ENCODE measurements at places on chromosomes 1 and 21.

- no peak for DNase-seq
Observed at GRCh38 chr1:203207751-203208150, 21.2 kb upstream of the CHI3L1 start.

GRCh38 chr1:78168306-78168705, 122.5 kb downstream of the GIPC2 start:
- DNase-seq: no peak

- no peak for DNase-seq
Observed at GRCh38 chr1:201742955-201743805, 85.8 kb upstream of the IPO9 start.

DNA sequence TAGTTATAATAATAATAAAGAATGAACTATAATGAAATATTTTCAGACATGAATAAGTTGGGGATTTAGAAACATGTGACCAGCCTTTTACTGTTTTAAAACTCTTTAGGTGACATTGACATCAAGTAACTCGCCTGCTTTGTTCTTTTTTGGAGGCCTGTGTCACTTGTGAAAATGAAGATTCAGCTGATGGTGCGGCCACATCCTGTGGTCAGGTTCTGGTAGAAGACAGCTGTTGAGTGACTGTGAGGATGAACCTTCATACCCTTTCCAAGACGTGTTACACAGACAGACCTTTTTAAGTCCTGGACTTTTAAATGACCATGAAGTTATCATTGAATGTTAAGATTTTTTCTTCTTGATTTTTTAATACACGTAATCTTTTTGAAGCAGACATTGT, 10.3 kb downstream of the UTS2 start:
- DNase-seq: no peak

GRCh38 chr1:173405281-173405680, 71.9 kb upstream of the PRDX6 start:
- no peak for DNase-seq

DNA sequence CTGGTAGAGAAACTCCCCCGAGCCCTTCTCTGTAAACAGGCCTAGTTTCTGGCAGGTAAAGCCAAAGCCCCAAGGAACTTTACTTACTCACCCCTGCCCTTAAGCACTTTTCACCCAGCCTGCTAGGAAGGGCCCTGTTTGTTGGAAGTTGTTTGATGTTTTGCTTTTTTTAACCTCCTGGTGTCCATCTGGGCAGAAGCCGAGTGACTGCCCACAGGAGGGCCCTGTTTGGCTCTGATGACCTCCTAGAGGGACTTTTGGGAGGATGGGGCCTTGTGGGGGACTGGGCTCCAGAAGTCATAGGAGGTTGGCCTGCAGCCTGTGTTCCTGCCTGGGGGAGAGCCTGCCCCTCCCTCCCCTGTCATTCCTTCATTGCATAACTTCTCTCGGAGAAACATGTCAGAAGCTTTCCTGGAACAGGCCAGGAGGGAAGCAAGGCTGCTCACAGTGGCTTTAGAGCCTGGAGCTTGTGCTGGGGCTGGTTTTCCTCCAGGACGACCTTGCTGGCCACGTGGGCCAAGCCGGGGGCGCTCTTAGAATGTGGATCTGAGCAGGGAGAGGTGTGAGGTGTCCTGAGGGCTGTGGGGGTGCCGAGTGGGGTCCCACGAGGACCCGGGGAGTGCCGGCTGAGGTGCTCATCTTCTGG, 33.9 kb downstream of the COQ8A start:
- no peak for DNase-seq

DNA sequence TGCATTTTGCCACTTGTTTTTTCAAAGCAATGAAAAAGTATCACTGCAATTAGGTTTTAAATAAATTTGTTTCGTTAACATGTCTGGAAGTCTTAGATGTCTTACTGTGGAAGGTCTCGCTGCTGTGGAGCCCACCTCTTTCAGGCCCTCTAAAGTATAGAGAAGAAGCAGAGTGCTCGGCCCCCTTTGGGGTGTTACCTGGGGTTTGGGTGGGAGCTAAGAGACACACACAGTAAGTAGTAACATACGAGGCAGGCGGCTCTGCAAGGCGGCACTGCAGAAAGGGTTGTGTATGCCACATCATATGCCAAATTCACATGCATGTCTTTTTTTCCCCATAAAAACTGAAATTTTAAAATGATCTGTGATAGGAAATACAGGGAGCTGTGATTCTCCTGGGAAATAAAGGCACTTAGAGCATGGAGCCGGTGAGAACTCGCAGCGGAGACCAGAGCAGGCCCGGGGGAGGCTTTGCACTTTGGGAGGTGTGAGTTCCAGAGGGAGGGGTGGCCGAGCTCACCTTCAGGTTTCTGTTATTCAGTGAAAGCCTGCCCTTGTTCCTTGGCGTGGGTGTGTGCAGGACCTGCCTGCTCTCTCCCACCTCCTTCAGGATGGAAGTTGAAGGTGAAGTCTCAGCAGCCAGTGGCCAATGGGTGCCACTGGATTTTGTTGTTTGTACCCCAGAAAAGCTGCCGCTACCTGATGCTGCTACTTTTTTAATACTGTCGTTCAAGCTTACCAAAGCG, 35.7 kb upstream of the PWP2 start:
- no peak for DNase-seq

DNA sequence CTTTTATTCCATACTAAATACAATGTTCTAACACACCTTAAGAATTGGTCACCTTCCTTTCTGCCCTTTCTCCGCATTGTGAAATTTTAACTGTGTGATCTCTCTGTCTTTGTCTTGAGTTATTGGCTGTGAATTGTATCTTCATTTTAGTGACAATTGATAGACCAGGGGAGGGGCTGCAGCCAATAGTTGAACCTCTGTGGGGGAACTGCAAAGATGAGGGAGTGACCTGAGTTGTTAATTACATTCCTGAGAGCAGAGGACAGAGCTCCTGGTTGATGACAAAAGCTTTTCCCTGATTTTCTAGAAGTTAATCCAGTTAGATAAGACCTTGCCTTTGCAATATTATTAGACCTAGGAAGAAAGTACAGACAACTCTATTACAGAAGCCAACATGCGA, 1535.7 kb downstream of the BRINP3 start:
- no peak for DNase-seq

DNA sequence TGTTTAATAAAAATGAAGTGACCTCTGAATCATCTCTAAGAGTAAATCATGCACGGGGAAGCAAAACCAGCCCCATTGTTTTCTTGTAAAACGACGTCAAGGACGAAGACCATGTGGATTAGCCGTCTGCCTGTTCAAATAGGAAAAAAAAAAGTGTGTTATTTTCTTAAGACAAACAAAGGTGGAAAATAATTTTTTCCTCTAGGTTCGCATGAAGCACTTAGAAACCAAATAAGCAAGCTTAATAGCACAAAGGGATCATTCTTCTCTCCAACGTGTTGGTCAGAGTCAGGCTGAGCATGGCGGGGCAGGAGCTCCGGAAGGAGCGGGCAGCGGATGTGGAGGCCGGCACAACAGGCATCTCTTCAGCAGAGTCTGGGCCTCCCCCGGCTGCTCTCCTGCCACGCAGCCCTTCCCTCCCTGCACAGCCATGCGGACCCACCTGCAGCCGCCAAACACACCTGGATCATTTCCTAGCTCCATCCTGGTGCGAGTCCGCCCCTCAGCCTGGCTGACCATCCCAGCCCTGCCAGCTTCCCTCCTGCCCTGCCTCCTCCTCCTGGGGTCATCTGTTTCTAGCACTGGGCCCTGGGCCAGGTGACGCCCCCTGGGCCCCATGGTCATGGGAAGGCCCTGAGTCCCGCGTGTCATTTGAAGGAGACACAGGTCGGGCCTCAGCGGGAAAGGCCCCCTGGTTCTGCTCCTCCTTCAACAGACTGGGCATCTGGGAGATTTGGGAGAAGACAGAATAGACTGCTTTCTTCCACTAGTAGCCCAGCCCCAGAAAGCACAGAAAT, 40.2 kb downstream of the MX1 start:
- no peak for DNase-seq
